ENCODE measurements at places on chromosomes 4 and X.

GRCh38 chr4:56879996-56880395 lies 27.7 kb upstream of the REST start:
- DNase-seq: no peak

DNA sequence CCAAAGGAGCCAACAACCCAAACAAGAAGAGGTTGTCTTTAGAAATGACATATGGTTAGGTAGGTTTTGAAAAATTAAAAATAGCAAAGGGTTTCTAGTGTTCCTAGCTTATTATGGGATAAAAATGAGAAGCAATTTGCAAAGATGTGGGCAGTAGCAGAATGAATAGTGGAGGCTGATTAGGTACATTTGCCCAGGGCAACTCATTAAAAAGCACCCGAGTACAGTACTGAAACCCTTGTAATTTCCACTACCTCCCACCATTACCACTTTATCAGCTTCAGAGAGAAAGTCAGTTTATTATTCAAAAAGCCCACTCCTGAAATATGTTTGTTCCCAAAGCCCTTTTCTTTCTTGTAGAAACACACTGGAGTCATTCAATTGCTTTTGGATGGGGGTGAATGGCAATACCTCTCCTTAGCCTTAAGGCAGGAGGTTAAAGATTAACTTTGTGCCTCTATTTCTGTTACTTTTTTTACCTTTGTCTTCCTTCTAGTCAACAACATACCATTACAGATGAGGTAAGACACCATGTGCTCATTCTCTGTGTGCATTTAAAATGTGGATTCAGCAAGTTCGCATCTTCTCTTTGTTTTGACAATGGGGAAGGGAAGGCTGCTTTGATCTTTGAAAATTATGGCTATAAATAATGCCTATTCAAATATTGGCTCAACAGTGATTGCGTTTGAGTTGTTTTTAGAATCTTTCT lies 353.8 kb upstream of the CASK start:
- DNase-seq: no peak

- no peak for DNase-seq
Measured at GRCh38 chrX:134172588-134173259, 64.3 kb upstream of the CCDC160 start.

DNA sequence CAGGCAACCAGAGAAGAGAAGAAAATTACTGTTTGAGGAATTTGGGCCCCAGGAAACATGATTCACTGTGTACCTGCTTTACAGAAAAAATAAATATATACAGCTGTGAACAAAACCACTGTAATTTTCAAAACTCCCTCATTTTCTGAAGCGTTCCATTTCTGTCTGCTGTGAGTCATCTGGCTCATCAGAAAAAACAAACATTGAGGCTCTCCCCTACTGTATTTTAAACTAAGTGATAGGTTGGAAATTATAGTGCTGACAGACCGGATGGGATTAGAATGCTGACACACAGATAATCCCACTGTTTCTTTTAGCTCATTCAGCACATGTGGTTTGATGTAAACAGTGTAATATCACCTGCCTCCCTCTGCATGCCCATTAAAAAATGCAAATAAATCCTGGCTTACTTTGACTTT lies 847.0 kb downstream of the TRIML1 start:
- DNase-seq: no peak

GRCh38 chrX:110089656-110090403 lies 86.9 kb downstream of the TMEM164 start:
- DNase-seq: no peak

- no peak for DNase-seq
Measured at GRCh38 chrX:108332281-108332680, 105.9 kb downstream of the COL4A6 start.

DNA sequence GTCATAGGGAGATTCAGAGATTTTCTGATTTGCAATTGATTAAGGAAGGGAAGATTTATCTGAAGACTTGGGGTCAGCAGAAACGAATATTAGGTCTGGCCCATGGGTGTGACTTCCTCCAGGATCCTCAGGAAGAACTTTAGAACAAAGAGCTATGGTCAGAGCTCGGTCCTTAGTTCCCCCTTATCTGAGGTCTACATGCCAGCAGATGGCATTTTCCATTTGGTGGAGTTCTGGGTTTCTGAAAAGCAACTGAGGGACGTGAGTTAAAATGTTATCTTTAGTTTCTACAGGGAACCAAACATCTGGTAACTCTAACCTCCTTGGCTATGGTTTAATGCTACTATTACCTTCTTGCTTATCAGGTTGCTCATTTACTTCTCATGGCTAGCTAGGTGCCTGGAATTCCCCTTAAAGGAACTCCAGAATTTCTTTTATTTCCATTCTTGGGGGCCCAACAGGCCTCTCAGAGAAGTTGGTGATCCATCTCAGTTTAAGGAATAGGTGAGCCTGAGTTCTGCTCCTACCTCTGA lies 40.7 kb downstream of the KLF3 start:
- no peak for DNase-seq

GRCh38 chrX:55486736-55487135 lies 2.9 kb downstream of the USP51 start:
- DNase-seq: no peak

GRCh38 chr4:143357161-143357845 lies 20.6 kb downstream of the GAB1 start:
- DNase-seq: no peak

DNA sequence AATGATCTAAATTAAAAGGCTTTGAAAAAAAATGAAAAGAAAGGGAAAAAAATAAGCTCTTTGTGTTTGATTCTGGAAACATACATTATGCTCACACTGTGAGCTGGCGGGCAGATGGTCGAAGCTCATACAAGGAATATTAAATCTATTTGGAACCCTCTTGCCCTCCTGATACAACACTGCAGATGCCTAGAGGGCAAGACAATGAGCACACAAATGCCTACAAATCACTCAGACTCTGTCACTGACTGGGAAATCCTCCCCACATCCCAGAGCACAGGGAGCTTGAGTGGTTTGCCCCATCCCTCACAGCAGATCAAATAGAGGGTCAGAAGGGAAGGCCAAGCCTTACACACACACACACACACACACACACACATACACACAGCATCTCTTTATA lies 320.4 kb downstream of the HNRNPD start:
- no peak for DNase-seq

DNA sequence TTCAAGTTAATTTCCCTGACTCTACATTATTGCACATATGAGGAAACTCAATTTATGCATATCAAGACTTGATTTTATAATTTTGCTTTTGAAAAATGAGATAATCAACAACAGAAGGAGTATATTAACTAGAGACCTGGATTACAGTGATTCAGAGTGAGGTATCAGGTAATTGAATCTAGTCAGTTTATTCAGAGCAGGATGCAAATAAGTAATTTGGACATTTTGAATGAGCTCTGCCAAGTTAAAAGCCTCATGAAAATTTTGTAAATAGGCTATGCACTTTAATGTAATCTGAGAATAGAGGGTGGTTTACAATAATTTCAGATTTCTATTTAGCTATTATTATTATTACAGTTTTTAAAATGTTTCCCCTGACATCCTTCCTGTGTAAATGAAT lies 203.7 kb upstream of the EMCN start:
- DNase-seq: no peak

GRCh38 chrX:20609916-20610415 lies 343.3 kb upstream of the RPS6KA3 start:
- DNase-seq: no peak

DNA sequence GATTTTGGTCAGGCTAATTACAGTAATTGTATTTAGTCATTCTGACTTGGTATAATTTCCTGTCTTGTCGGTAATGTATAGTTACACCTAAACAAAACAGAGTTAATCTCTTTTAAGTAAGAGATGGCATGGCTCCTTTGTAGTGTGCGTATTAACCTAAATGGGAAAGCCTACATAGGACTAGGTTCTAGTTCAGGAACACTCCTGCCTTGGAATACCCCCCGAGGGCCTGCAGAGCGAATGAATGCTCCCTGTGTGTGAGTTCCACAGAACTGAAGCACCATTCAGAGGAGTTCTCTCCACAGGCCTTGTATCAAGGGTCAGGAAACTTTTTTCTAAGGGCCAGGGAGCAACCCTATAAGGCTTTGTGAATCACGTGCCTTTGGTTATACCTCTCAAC lies 44.9 kb upstream of the STIM2 start:
- DNase-seq: no peak

- DNase-seq: no peak
Measured at GRCh38 chrX:38438321-38438720, 85.9 kb downstream of the OTC start.

DNA sequence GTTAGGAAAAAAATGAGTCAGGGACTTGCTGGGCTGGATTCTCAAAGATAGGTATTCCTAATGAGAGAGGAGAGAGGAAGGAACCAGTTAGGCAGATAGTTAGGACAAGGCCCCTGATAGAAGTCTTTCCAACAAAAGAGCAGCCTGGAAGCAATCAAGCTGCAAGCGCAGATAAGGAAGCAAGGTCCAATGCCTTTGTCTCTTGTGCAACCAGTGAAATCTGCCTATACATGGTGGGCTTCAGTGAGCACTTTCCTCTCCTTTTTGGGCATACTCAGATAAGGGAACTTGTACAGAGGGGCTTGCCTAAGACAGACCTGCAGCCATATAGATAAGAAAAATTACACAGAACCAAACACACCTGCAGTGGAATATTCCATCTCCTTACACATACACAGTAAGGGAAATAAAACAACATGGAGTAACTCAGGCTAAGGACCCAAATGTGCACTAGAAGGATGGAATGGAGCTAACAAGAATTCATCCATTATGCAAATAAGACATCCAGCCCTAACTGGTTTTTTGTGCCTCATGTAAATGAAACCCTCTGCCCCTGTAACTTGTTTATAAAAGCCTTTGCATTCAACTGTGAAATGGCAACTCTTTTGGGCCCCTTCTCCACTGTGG lies 68.8 kb downstream of the PCDH18 start:
- no peak for DNase-seq

DNA sequence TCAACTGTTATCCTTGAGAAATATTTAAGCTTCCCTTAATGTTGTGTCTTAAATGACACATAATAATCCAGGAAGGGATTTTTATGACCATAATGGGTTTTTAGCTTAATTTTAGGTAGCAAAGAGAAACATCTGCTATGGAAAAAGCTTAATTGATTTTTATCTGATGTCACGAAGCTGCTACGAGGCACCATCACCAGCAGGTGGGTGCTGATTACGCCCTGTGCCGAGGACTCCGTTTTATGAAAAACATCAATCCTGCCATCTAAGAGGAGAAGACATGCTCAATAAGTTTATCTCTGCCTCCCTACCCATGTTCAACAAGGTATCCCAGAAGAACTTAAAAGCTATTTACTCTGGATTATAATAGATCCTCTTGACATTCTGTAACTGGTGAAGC lies 280.6 kb upstream of the ZFP42 start:
- no peak for DNase-seq

DNA sequence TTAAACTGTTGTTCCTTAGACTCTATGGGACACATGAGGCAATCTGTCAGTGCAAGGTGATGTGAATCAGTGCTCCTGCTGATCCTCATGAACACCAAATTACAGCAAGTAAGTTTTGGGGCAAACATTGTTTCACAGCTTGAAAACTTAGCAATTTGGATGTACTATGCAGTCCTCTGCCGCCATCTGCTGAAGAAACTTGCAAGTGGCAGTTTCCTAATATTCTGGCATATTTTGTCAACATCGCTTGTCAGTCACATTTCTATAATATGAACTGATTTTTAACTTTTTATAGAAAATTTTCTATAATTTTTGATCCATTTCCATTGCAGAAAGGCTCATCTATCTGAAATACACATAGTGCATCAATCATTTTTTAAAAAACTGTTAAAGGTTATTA lies 56.3 kb downstream of the ZAR1 start:
- DNase-seq: no peak

DNA sequence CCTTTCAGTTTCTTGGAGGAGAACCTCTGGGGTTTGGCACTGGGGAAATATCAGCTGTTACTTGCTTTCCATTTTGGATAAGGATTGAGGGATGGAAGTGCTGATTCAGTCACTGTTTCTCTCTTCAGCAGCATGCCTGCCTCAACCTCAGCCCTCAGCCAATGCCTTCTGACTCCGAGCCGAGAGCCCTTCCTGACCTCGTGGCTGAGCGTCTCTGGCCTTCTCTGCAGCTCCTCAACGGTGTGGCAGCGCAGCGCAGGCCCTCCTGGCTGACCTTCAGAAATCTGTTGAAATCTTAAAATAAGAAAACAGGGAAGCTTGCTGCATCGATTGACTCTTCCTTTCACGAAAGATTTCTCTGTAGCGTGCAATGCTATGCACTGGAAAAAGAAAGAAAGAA lies 434.3 kb upstream of the FAT1 start:
- DNase-seq: no peak

DNA sequence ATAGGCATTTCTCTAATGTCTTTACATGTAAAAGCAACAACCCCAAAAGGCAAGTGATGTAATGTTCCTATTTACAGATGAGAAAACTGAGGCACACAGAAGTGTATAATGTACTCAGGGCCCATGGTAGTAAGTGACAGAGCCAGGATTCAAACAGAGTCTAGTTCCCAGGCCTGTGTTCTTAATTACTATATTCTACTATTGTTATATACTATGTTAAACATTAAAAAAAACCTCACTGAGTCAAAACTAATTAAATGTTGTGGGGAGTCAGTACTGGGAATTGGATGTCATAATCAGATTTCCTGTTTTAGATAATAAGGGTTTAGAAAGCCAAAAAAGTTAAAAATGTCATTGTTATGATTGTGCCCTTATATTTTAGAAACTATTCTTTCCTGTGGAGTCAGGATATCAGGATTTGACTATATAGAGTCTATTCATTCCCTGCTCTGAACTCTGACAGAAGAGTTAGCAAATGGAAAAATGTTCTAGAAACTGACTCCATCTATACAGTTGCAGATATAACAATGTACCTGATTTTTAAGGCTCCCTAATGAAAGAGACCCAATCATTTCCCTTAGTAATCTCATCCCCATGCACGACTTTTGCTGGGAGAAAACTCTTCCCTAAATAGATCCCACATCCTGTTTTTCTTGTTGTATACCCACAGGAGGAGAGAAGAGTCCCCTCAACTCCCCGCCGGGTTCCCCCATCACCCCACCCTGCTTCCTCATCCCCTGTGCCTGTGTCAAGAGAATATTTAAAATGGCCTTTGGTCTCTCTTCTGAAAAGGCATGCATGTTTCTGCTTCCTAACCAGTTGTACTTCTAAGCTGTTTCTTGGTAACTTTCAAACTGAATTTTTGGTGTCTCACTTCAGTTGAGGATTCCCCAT lies 69.7 kb downstream of the REELD1 start:
- no peak for DNase-seq

- no peak for DNase-seq
Measured at GRCh38 chr4:165384186-165384585, 5.4 kb downstream of the CPE start.

- DNase-seq: no peak
Measured at GRCh38 chr4:25310066-25310802, 2.3 kb upstream of the ZCCHC4 start.
